Activated CD8-positive, alpha-beta memory T cell treated with anti-CD3 and anti-CD28 coated beads for 24 hours (primary cell): ENCODE measurements at places on chromosomes 7 and 10.

- DNase-seq = peak; percentile 58
These were observed 3.2 kb downstream of the ITPRIP start for GRCh38 chr10:104334965-104335650.

DNA sequence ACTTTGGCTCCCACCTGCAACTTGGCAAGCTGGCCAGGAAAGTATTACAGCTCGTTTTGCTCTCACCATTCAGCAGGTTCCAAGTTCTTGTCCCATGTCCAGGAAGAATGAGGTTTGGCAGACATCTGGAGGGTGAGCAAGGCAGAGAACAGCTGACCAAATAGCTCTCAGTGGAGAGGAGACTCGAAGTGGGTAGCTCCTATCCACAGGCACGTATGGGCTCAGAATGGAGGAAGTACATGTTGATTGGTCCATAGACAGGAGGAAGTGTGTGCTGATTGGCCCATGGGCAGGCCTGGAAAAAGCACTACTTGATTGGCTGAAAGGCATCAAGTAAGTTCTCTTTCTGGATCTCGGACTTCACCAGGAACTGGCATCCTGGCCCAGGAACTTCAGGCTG is 3.0 kb upstream of the NCAPG2 start:
- no peak for DNase-seq

DNA sequence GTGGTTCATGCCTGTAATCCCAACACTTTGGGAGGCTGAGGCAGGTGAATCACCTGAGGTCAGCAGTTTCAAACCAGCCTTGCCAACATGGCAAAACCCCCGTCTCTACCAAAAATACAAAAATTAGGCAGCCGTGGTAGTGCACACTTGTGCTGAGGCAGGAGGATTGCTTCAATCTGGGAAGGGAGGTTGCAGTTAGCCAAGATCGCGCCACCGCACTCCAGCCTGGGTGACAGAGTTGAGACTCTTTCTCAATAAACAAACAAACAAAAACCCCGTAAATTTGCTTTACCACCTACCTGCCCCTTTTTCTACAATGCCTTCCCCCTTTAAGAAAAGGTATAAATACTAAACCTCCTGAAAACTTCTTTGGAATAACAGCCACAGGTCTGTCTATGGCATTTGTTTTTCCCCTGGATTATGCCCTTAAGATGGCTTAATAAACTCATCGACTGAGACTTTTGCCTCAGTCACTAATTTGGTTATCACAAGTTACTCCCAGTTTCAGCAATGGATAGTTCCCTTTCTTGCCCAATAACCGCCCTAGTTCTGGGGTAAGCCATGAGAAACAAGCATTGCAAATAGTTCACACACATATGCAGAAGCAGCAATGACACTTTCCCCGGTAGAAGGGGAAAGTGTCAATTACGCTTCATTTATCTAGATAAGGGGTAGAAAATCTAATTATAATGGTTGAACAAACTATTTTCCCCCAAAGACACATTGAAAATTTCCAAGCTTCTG is 52.8 kb upstream of the SVIL start:
- no peak for DNase-seq

GRCh38 chr7:76310102-76310957 is 7.9 kb downstream of the HSPB1 start:
- no peak for DNase-seq

DNA sequence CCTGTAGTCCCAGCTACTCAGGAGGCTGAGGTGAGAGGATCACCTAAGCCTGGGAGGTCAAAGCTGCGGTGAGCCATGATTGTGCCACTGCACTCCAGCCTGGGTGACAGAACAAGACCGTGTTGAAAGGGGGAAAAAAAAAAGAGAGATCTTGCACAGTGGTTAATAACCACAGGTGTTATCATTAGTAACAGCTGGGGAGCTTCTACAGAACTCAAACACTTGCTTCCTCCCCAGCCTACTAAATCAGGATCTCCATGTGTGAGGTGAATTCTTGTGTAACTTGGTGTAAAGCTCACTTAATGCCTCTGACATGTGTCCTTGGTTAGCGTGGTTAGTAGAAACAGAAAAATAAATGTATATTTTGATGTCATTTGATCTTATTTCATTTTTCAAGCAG is 43.9 kb upstream of the BMS1 start:
- DNase-seq = no peak
